ENCODE measurements at places on chromosomes 11 and 22.

DNA sequence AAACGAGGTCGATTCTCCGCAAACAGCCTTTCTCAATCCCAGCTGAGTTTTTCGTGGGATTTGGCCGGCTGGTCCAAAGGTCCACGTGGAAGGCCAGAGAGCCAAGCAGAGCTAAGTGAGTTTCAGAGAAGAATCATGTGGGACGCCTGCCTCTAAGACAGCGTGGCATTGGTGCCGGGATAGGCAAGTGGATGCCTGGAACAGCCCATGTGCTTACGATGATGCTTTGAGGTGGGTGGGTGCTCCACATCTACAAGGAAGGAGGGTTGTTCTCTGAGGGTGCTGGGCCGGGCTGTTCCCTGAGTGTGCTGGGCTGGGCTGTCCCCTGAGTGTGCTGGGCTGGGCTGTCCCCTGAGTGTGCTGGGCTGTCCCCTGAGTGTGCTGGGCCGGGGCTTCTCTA is 41.4 kb downstream of the MUC2 start:
- DNase-seq, result no peak

- no peak for DNase-seq
Observed at GRCh38 chr11:14267861-14268635, 90.9 kb downstream of the RRAS2 start.

DNA sequence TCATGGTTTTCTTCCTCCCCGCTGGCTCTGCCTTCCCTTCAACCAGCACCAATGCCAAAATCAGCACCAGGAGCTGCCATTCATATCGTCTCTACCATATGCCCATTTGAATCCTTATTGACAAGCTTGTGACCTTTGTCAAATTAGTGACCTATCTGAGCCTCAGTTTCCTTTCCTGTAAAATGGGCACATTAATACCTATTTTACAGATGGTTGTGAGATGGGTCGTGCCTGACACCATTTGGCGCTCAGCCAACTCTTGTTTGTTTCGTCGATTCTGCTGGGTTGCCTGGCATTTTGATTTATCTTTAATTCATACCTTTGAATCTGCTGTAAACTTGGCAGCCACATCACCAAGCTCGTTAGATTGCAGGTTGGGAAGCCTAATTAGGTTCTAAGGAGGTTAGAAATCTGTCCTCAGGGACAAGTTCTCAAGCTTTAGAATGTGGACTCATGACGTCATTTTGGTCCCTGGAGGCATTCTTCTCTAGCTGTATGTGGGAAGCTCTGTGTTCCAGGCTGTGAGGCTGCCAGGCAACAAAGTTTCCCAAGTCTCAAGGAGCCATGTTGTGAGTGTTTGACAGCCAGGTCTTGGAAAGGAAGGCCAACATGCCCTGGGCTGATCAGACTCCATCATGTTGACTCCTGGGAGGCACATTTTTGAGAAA is 61.0 kb downstream of the RPS6KA4 start:
- DNase-seq, result no peak

GRCh38 chr11:134068829-134069425 is at the start of gene JAM3:
JAM3 (plus strand) TSS chr11:134069072; CDS start chr11:134069084, 12 bp downstream.
- DNase-seq, result peak; percentile 97

DNA sequence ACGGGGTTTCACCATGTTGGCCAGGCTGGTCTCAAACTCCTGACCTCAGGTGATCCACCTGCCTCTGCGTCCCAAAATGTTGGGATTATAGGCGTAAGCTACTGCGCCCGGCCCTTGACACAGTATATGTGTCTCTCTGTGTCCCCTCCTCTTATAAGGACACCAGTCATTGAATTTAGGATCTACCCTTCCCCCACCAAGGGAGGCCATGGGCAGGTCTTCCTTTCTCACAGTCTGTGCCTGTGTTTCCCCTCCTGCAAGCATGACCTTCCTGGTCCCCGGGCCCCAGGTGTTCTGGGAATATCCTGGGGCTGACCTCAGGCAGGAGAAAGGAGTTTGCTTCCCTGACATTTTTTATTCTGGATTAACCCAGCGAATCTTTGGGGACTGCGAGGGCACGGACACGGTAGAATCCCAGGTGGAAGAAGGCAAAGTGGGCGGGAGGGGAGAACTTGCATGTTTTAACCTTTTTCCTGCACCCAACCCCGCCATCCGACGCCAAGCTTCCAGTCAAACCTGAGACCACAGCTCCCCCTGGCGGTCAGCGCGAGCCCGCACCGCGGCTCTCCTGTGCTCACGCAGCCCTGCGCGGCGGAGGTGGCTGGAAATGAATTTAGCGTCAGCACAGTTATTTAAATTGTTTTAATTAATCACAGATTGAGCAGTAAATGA is 42.1 kb upstream of the ISX start:
- DNase-seq, result peak; percentile 45

DNA sequence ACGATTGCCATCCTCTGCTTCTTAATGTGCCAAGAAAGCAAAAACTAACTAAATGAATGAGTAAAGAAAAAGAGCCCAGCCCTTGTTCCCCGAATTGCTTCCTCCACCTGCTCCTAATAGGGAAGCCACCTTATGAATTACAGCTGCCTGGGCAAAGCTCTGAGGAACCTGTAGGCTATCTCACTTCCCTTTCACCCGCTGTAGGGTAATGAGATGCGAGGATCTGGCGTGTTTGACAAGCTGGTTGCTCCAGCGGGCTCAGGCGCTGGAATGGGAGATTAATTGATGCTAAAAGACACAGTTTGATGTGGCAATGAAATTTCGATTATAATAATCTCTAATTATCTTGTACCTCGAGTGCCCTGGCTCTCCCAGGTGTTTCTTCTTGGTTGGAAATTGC is 256.4 kb downstream of the NTM start:
- DNase-seq, result no peak

DNA sequence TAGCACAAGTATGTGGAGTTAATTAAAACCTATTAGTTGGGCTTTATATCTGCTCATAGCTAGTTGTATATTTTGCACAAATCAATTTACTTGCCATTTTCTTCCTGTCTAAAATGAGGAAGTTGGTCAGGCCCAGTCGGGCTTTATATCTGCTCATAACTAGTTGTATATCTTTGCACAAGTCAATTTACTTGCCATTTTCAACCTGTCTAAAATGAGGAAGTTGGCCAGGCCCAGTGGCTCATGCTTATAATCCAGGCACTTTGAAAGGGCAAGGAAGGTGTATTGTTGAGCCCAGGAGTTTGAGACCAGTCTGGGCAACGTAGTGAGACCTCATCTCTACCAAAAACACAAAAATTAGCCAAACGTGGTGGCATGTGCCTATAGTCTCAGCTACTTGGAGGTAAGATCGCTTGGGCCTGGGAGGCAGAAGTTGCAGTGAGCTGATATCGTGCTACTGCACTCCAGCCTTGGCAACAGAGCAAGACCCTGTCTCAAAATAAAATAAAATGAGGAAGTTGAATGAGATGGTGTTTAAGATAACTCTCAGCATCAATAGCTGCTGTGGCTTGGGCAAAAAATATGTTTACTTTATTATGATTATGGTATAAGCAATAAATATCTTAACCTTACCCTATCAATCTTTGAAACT is 1558.6 kb upstream of the RAG2 start:
- no peak for DNase-seq

GRCh38 chr11:68008381-68009337 is 1.5 kb upstream of the ALDH3B1 start:
- DNase-seq, result no peak

DNA sequence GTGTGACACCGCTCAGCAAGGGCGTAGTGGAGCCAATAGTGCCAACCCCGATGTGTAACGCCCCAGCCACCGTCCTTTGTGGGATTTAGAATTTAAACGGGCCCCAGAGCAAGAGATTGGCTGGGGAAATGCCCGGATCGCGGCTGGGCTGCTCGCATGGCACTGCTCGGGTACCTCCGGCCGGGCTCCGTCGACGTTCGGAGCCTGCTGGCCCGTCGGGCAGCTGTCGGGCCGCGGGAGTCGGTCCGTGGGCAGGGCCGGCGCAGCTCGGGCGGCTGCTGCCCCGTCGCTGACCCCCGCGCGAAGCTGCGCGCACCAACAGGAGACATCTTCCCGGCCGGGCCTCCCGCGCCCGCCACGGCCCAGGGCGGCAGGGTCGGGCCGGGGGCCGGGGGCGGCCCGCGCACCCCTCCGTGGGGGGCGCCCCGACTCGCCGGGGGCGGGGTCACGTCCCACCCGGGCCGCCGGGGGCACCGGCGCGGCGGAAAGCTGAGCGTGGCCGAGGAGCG is 1.3 kb upstream of the KDM2A start:
- peak; percentile 16 for DNase-seq

DNA sequence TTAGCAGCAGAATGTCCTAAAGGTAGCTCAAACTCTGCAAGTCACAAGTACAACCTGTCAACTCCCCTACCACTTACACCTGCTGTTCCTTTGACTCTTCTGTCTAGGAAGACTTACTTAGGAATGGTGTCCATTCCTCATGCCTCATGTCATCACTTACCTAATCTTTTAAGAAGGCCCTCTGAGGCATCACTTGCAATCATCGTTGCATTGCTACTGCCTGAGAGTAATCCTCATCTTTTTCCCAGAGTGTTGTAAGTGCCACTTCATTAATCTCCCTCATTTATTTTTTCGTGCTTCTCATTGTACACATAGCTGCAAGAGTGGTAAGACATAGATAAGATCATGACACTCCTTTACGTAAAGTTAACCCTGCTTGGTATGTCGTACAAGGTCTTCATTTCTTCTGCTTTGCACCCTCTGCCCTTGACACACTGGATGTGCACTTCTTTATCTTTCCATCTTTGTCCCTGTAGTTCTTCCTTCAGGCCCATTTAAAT is 54.6 kb downstream of the SFI1 start:
- no peak for DNase-seq

DNA sequence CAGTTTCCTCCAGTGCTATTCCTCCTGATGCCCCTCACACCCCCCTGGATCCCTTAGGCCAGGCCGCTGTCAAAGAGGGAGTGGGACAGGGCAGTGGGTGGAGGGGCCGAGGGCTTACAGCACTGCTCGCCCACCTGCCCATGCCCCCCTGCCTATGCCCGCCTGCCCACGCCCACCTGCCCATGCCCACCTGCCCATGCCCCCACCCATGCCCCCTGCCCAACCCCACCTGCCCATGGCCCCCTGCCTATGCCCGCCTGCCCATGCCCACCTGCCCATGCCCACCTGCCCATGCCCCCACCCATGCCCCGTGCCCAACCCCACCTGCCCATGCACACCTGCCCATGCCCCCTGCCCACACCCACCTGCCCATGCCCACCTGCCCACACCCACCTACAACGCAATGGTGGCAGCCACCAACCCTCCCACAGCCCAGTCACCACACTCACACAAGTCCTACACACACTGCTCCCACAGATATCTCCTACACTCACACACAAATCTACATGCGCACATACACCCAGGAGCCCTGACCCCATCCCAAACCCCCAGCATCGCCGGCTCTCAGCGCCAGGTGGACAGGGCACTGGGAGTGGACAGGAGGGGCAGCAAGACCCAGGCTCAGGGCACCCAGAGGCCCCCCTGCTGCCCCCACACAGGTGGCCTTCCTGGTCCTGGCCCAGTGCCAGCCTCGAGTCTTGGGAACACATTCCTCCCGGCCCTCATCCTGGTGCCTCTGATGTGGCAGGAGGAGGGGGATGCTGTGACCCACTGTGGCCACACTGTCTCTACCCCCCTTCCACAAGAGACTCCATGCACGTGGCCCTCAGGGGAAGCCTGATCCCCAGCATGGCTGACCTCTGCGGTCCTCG is 61.8 kb downstream of the CYTH4 start:
- DNase-seq, result no peak

DNA sequence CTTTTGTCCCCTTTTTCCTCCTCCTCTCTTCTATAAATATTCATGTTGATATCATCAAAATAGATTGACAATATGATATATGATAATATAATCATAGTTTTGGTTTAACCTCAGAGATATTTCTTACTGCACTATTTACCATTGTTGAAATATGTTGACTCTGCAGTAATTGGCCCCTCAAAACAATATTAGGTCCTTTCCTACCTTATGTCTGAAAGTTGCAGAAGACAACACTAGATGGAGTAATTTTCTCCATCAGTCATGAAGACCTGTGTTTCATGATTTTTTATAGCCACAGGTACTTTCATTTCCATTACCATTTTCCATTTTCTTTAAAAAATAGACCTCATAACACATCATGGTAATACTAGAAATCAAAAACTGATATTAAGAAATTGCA is 284.4 kb downstream of the LUZP2 start:
- DNase-seq, result no peak

GRCh38 chr22:37561212-37562048 is 1.1 kb downstream of the CDC42EP1 start:
- DNase-seq, result peak; percentile 74

DNA sequence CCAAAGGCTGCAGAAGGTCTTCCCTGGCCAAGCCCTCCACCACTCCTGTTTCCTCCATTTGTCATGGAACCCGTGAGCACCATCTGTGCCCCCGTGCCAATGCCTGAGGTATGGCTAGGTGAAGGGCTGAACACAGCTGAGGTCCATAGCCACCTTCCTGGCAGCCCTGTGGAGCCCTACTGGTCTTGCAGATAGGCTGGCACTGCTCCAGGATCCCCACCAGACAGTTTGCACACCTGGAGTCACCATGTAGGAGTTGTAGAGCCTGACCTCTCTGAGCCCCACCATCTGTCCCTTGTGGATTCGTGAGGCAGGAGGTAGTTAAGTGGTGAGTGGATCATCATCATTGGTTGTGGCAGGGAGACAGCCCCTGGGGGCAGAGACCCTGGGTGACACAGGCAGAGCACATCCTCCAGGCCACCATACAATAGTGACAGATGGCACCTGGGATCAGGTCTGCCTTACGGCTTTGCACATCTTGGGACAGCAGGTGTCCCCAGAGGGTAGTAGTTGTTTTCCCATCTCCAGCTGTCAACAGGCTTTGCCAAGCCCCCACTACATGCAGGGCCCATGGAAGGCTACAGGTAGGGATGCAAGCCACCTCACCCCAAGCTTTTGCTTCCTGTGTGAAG is 52.5 kb upstream of the SUSD2 start:
- DNase-seq, result no peak

Data from activated naive CD4-positive, alpha-beta T cell (primary cell).